ENCODE measurements at places on chromosomes 4 and X.

DNA sequence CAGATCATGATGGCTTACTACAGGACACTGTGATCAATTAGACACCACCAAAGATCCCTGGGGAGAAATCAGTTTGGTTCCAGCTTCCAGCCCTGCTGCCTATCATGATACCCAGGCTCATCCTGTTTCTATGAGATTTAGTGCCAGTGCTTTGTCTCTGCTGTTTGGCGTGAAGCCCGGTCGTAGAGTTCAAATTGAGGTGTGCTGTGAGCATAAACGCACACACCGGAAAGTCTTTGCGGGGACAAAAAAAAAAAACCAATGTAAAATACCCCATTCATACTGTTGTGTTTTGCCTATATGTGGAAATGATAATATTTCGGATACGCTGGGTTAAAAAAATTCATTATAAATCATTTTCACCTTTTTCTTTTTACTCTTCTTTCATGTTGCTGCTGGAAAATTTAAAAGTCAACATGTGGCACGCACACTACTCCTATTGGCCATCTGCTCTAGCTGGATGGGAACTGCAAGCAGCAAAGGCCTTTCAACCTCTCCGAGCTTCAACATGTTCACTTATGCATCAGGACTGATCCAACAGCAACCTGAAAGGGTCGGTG is 607 bp upstream of the DKC1 start:
- no peak for DNase-seq

DNA sequence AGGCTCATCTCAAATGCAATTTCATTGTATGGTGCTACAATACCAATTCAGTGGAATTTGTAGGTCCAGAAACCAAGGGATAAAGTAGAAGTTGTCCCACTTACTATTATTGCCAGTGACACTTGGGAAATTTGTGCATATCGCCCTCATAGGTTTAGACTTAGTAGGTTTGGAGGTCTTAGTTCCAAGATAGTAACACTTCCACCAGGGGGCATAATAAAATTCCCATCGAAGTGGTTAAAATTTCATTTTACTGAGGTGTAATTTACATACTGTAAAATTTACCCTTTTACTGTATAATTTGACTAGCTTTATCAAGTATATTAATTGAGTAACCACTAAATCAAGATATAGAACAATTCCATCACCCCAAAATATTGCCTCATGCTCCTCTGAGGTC is 174.6 kb downstream of the INPP4B start:
- DNase-seq, result no peak

DNA sequence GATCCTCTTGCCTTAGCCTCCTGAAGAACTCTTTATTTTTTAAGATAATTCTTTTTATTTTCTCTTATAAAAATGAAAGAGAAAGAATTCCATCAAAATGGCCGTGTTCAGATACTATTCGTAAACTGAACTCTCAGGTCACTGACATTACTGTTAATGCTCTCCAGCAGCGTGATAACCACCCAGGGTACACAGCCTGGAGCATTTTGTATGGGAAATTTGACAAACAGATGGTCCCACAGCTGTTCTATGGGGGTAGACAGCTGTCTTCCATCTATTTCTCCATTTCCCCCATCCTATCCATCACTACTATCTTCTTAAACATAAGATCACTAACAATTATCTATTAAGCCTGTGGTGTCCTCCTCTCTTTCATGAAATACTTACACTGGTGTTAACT is 47.8 kb downstream of the SYNPO2 start:
- no peak for DNase-seq

DNA sequence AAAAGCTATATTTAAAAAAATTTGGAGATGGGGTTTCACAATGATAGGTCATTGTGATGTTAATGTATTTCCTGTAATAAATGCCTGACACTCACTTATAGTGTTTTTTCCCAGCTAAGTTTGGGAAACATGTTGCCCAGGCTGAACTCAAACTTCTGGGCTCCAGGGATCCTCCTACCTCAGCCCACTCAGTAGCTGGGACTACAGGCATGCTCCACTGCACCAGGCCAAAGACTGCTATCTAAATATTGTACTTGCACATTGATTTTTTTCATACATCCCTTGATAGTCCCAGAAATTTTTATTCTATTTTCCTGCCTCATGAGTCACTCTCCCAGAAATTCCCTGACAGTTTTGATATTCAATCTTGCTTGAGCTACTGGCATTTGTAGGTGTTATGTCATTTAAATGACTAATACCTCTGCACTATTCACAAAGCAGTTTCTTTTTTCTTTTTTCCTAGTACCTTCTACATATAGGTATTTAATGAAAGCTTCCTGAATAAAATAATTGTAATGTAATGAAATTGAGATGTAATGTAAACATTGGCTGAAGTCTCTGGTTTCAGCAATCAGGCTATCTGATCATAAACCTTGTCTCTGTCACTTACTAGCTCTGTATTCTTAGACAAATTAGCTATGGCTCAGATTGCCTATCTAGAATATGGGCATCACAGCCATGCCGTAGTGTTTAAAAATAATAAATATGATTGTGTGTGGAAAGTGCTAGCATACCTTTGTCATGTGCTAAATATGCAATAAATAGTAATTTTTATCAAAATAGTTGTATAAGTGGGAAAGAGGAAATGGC is 1973.0 kb upstream of the AGA start:
- no peak for DNase-seq

- no peak for DNase-seq
Measured at GRCh38 chr4:165402375-165402774, 23.6 kb downstream of the CPE start.

- no peak for DNase-seq
Measured at GRCh38 chr4:4227510-4228355, 1.0 kb upstream of the OTOP1 start.
